ENCODE measurements at places on chromosomes 4 and X.

- DNase-seq: no peak
These were observed 13.6 kb downstream of the SH3RF1 start for GRCh38 chr4:169256856-169257761.

- DNase-seq: no peak
These were observed 57.3 kb downstream of the JAKMIP1 start for GRCh38 chr4:6142935-6143602.

- no peak for DNase-seq
These were observed 87.3 kb downstream of the SLC2A9 start for GRCh38 chr4:9933956-9934355.

- DNase-seq: no peak
These were observed 83.5 kb downstream of the HMX1 start for GRCh38 chr4:8788174-8788573.

DNA sequence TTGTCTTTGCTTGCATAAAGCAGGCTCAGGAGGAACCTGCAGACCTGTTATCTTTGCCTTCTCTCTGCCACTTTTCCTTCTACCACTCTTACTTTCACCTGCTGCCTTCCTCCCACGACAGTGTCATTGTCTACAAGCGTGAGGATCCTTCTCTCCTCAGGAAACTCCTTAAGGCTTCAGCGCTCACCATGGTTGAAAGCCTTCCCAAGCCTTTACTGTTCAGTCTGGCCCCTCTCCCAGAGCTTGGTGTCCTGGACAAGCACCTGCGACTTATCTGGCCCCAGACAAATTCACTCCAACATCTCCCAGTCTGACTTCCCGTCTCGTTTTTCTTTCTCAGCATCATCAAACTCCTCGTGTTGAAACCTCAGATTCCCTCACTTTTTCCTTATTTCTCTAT lies 31.0 kb downstream of the CC2D2A start:
- no peak for DNase-seq

DNA sequence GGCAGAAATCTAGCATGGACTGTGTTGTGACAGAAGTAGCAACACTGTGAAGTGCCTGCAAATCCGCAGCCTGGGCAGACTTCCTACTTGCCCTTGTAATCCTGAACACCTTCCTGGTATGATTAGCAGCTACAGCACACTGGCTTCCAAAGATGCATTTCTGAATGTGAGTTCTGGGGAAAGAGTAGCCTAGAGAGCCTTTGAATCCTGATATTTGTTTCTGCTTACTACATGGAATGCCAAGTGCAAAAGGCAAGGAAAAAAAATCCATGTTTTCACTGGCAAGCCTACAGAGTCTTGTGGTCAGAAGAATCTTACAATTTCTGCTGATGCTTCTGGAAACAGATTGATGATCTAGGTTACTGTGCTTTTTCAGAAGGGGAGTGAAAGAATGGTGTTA lies 223.7 kb downstream of the COL25A1 start:
- no peak for DNase-seq

DNA sequence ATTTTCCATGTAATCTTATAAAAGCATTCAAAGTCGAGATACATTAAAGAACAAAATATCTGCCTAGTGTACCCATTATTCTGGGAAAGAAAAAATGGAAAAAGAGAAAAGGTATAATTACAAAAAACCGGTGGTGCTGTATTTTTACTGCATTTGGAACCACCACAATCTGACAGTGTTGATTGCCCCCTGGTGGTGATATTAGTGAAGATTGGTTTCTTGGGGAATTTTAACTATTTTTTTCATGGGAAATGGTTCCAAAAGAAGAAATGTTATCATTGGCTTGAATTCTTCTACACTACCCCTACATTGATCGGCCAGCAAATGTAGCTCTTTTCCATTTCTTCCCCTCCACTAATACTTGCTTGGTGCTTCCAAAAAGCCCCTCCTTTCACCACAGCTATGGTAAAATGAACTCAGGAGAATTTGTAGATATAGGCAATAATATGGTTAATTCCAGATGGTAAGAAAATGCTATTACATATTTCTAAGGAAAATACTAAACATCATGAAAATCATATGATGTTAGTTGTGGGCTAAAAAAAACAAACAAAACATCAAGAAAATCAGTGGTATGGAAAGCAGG lies 50.0 kb downstream of the COX18 start:
- peak; percentile 41 for DNase-seq

DNA sequence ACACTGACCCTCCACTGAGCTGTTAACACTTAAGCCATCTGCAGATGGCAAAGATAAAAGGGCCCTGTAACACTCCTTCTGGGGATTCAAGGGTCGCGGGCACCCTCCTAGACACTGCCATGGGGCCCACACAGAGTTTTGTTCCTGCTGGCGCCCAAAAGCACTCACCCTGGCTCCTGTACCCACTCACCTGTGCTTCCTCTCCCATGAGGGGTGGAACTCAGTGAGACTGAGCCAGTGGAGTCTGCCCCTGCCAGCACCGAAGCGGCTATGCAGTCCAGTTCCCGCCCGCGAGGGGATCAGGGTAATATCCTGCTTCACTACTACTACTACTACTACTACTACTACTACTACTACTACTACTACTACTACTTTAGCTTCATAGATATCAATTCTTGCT lies 312.1 kb upstream of the FTHL17 start:
- no peak for DNase-seq

DNA sequence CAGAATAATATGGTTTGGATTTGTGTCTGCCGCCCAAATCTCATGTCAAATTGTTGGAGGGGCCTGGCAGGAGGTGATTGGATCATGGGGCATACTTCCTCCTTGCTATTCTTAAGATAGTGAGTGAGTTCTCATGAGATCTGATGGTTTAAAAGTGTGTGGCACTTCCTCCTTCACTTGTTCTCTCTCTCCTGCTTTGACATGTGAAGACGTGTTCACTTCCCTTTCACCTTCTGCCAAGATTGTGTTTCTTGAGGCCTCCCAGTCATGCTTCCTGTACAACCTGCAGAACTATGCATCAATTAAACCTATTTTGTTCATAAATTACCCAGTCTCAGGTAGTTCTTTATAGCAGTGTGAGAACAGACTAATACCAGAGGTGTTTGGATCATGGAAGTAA lies 325.7 kb upstream of the GIMD1 start:
- DNase-seq: no peak

DNA sequence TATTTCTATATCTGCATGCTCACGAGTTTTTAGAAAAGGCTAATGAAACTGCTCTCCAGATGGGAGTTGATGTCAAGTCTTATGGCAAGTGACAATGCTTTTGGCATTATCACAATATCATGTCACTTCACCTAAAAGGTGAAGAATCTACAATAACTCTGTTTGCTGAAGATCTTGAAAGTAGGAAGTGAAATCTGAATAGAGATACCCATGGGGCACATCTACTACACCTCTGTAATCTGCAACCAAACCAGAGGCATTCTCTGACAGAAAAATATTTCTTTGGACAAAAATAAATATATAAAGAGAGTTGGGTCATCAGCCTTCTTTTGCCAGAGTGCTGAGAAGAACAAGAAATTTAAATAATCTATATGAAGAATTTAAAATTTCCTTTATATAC lies 3.9 kb upstream of the VAMP7 start:
- DNase-seq: no peak

- no peak for DNase-seq
These were observed 24.2 kb upstream of the UBA6 start for GRCh38 chr4:67725132-67725531.

DNA sequence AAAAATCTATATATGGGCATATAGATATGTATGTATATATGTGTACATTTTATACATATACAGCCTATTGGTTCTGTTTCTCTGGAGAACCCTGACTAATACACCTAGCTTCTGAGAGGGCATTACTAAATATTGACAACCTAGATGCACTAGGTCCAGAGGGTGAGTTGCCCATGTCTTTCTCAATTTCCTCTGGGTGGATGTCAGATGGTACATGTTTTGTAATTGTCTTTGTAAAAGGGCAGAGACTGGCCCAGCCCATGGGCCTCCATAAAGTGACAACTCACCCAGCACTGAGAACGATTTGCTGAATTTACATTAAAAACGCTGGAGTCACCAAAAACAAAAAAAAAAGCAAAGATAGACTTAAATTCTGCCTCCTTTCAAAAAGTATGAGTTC lies 198.5 kb upstream of the FAM241A start:
- DNase-seq: no peak

GRCh38 chr4:67546004-67546356 lies 677 bp upstream of the CENPC start:
- DNase-seq: no peak

DNA sequence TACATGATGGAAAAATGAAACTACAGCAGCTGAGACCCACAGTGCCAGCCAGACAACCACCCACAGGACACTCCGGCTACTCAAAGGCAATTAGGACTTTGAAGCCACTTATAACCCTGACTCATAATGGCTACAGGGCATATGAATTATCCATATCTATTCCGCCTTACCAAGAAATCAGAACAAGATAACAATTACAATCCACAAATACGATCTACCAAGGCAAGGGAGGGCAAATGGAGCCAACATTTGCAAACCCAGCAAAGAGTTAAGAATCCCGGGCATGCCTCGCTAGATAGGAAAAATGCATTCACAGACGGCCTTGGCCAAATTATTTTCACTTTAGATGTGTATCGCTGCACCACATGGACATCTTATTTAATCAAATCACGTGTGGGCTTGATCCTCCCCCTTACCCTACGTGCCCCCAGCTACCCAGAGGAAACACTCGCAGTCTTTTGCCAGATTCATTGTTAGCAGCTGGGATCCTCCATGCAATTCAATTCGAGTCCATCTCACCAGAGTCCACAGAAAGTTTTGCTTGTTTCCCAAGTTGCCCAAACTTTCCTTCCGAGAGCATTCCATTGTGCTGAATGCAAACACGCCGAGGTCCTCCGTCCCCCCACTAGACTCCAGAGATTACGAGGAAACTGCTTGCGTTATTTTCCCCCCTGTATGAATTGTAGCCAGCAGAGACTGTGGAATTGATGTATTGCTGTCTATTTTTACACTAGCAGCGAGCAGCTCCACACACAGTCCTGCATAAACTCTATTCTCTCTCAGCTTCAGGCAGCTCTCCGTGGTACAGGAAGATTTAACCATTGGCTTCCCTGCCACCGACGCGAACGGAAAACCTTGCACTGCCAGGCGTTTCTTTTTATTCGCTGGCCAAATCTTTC lies 1.2 kb downstream of the PPARGC1A start:
- no peak for DNase-seq

- DNase-seq: no peak
These were observed 40.2 kb downstream of the ARHGAP10 start for GRCh38 chr4:147772056-147772455.

GRCh38 chr4:36283912-36284465 lies 2.6 kb downstream of the DTHD1 start:
- no peak for DNase-seq

- no peak for DNase-seq
These were observed 88.9 kb downstream of the CC2D2A start for GRCh38 chr4:15558561-15558960.

DNA sequence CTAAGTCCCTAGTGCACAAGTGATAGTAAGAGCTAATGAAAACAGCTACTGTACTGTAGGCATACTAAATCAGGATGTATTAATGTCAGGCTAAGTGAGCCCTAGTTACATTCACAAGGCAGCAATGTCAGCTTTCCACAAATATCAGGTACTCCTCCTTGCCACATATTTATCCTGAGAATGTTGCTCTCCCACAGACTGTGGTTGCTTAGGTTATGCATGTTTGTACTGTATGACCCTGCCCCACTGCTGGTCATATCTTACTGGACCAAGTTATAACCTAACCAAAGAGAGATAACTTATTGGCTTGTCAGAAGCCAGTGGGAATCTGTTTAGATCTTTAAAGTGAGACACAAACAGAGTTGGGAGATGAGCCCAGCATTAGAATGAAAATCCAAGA lies 241.0 kb downstream of the SLC39A8 start:
- no peak for DNase-seq

- DNase-seq: no peak
These were observed 19.8 kb downstream of the DCUN1D4 start for GRCh38 chr4:51862781-51863180.

GRCh38 chr4:109608879-109609278 lies 48.8 kb downstream of the MCUB start:
- no peak for DNase-seq

DNA sequence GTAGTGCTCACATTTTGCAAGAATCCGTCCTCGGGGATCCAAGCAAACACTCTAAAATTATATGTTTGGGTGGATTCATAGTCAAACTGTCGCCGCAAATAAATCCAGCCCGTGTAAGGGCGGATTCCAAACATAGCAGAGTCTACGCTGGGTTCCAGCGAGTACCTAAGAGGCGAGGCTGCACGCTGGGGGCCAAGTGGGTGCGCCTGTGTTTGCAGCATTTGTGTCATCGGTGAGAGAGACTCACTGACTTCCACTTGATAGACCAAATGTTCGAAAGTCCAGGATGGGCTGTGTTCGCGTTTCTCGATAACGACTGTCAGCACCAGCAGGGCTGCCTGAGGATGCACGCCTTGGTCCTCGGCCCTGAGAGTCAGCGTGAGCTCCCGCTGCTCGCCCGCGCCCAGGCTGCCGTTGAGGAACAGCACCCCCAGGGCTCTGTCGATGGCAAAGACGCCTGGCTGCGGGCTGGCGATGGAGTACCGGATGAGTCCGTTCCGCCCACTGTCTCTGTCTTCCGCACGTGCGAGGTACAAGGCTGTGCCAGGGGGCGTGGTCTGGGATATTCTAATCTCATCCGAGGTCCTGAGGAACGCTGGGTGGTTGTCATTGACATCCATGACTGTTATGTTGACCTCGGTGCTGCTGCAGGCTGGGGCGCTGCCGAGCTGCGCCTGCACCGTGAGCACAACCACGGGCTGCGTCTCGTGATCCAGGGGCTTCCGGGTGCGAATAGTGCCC lies 158.7 kb downstream of the DCHS2 start:
- peak; percentile 47 for DNase-seq

DNA sequence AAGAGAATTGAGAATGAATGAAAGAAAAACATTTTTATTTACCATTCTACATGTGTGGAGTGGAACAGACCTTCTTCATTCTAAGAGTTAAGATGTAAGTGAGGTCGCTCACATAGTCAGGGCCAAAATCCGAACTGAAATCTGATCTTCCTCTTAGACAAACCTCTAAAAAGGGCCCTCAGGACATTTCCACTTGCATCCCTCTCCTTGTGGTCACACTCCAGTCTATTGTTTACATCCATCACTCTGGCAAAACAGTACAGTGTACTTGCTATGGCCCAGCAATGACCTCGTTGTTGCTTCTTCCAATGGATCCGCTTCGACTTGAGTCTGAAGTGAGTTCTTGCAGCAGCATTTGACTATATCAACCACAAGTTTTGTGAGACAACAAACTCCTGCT lies 54.2 kb downstream of the MOSPD2 start:
- no peak for DNase-seq

DNA sequence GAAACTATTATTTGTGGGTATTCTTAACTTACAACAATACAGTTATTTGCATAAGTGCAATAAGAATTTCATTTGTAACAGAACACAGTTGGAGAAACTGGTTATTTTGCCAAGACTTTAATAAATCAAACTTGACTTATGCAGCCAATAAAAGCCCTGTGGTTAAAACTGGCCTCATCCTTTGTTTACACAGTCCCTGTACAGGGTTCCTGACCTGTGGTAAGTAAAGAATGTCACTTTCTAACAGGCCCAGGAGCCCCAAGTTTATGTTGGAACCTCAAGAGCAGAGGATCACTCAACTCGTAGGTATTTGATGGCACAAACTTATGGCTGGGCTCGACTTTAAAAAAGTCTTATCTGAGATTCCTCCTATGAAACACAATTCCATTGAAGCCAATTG lies 88.6 kb upstream of the PTCHD1 start:
- no peak for DNase-seq

Measured in CD4-positive, alpha-beta T cell treated with Interleukin-12 subunit alpha and Interleukin-12 subunit beta, for 1 hour (primary cell).